ENCODE measurements at places on chromosomes 16 and 17. TPM values are rescaled to one million over a fixed set of nuclear protein-coding genes. Genes with fewer than 3 reads are reported as not detected.

Gene RECQL5
- total RNA-seq = 30.6 TPM

Gene CCL16
- total RNA-seq = not detected

Gene VWA3A
- total RNA-seq = 0.90 TPM

Gene RSKR
- total RNA-seq = 8.8 TPM

Gene OTOP3
- not detected for total RNA-seq

Gene AGRP
- total RNA-seq = not detected

Gene SLC25A19
- 15.1 TPM for total RNA-seq

Gene C16orf54
- total RNA-seq = 172 TPM

Gene PRSS8
- not detected for total RNA-seq

Gene NPIPA5
- 13.9 TPM for total RNA-seq

Gene CD300E
- 5.7 TPM for total RNA-seq

Gene AATK
- 2.2 TPM for total RNA-seq

Gene TMEM92
- not detected for total RNA-seq

Gene PKMYT1
- total RNA-seq = not detected

Data from T-helper 17 cell (primary cell).